ENCODE measurements at places on chromosomes 16 and 17.

GRCh38 chr16:48284772-48285409 lies 37.6 kb upstream of the ABCC11 start:
- no peak for DNase-seq

DNA sequence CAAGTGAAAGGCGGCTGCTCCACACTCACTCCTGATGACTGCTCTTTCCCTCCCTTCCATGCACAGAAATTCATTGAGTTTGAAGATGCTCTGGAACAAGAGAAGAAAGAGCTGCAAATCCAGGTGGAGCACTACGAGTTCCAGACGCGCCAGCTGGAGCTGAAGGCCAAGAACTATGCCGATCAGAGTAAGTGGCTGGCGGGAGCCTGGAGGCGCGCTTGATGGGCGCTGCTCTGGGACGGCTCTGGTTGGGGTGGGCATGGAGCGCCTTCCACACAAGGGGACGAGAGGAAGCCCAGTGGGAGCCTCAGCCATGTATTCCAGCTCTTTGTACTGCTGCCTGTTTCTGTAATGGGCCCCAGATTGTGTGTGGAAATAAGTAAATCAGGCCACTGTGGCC lies 18.5 kb downstream of the MAPK8IP3 start:
- no peak for DNase-seq

DNA sequence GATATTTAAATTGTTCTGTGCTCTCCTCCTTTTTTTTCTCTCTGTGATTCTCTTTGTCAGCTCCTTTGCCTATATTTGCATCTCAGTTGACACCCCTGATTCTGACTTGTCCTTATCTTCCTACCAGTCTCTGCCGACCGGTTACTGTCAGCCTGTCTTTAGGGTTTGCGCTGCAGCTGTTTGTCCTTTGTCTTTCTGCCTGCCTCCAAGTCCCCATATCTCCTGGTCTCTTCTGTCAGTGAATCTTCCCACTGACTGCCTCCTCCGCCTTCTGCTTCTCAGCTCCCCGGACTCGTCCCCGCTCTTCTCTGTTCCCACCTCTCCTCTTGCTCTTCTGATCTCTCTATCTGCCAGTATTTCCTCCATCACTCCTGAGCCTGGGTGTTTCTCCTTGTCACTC lies 5.2 kb downstream of the TLCD2 start:
- DNase-seq = no peak

GRCh38 chr17:19544366-19544765 lies 10.7 kb downstream of the SLC47A1 start:
- no peak for DNase-seq

DNA sequence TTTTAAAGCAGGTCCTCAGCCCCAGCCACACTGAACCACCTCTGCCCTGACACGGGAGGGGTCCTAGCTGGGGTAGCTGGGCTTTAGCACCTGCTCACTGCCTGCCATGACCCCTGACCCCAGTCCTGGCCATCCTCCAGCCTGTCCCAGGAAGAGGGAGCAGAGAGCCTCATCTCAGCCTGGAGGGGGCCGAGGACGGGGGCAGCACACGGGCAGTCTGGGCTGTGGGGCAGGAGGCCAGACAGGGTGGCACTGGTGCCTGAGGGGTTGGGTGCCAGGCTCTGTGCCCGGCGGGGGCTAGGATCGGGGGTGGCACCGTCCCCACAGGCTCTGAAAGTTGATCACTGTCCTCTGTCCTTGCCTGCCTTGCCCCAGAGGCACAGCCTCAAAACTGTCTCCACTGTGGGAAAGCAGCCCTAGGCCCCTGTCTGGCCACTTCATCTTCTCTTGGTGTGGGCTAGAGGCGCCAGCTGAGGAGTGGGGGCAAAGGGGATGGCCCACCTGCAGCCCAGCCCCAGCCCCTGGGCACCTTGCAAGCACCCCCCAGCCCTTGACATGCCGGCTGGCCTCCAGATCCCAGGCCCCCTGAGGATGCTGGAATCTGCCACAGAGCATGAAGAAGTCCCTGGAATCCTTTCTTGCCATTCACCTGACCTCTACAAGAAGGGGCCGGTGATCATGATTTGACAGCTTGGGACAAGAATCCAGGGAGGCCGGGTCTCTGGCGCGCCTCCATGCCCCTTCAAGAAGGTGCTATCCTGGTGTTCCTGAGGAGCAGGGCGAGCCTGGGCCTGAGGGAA lies 15.7 kb downstream of the ENDOV start:
- DNase-seq = no peak

- DNase-seq = no peak
Measured at GRCh38 chr16:26189536-26189935, 497.8 kb downstream of the HS3ST4 start.

GRCh38 chr16:5024632-5025031 lies 9.1 kb downstream of the NAGPA start:
- DNase-seq = no peak

DNA sequence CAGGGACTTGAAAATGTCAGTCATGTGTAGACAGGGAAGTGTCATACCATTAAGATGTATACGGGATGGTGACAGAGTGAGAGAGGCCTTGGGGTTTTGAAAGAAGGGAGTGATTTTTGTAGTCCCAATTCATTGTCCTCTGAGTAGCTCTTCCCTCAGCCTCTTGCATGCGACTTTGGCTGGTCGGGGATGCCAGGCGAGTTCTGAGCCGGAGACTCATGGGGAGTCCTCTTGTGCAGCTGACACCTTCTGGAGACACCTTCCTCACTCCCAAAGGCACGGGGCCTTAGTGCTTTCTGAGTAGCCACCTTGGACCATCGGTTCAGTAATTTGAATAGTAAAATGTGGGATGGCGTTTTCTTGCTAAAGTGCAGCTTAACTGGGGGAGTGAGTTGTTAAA lies 144.7 kb downstream of the PRKCA start:
- DNase-seq = no peak

DNA sequence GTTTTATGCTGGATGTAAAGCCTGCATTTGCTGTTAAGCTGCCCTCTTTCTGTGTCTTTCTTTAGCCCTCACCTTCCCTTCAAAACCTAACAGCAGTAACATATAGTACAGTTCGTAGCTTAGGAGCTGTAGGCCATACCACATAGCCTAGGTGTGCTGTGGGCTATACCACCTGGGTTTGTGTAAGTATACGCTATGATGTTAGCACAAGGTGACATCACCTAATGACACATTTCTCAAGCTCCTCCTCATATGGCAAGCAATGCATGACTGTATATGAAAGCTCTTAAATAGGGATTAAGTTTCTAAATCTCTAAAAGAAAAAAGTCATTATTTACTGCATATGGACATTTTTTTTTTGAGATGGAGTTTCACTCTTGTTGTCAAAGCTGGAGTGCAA lies 57.8 kb upstream of the TMEM97 start:
- DNase-seq = no peak

DNA sequence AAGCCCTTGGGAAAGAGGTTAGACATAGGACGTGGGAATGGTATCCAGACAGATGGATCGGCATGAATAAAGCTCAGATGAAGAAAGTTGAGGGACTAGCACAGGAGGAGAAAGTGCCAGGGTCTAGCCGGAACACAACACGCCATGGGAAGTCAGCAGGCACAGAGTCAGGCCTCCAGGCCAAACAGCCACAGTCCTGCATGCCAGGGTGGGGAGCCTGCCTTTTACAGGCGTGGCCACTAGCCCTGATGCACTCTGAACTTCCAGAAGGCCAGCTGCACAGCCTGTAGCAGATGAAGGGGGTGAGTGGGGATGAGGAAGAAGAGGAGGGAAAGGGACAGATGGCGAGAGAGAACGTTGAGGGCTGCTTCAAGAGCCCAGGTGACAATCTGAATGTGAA lies 5.2 kb downstream of the B9D1 start:
- DNase-seq = no peak

DNA sequence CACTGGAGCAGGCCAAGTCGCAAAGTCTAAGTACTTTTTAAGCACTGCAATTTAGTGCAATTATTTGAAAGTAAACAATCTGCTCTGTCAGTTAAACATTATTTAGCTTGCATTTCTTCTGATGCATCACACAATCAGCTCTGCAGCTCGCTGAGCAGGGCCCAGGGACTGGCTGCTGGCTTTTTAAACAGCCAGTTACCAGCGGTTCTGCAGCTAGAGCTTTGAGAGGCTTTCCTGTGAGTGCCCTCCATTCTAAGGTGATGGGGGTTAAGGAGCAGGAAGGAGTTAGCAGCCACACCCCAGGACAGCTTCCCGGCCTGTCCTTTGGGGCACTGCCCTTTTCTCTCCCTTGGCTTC lies 154.3 kb downstream of the SALL1 start:
- DNase-seq = no peak

DNA sequence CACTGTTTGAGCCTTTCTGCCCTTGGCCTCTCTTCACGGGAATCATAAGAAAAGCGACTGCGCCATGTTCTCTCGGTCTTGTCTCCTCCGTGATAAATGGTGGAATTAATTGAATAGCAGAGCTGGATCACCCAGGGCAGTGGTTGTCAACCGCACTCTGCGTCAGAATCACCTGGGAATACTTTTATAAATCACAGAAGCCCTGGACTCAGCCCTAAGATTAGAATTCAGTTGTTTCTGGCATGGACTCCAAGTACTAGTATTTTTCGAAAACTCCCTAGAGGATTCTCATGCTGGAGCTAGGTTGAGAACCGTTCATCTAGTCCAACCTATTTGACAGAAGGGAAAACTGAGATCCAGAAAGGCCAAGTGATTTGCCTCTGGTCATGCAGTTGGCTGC lies 64.1 kb downstream of the SPACA3 start:
- DNase-seq = no peak

DNA sequence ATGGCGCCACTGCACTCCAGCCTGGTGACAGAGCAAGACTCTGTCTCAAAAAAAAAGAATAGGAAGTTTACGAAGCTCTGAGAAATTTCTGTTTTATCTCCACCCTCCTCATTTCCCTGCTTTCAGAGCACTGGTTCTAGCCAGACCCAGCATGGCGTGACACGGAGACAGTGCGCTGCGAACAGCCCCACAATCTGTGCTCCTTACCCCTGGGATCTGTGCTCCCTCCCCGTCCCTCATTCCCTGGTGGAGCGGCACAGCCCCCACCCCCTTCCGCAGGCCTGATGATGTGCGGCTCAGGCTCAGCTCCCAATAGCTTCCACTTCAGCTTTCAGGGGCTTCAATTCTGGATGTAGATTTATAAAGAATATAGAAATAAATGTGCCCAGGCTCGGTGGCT lies 56.1 kb upstream of the ENDOV start:
- no peak for DNase-seq

DNA sequence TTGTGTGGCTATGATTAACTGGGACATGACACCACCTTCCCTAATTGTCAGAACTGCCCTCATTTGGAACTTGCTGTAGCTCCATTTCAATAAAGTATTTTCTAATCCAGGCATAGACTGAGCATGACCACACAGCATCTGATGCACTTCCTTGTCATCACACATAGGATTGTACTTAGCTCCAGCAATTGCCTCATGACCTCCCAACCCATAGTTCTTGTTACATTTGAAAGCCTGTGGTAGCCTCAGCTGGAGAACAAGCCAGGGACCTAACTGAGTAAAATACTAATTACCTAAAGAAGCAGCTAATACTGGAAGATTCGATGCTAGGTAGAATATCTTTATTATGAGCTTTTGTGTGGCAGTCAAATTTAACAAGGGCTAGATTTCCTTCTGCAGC lies 187.3 kb upstream of the KIF2B start:
- no peak for DNase-seq

GRCh38 chr16:83994087-83994486 lies 26.0 kb downstream of the NECAB2 start:
- no peak for DNase-seq

DNA sequence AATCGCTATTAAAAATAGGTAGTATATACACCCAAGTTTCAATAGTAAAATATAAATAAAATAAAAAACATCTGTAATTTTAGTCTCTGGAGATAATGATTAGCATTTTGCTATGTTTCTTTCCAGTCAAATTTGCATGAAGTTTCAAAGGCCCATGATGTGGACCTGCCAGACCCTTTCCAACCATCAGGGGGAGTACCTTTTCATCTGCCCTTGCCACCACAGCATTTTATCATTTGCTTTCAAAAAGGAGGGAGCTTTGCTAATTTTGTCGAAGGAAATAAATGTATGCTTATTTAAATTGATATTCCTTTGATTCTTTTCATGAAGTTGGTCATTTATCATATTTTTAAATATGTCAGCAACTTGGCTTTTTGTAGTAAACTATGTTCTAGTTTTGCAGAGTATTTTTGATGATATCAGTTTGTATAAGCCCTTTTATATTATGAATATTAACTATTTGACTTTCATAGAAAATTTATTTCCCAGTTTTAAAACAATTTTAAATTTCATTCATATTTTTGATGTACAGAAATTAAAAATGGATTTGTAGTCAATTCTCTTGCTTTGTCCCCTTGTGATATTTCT lies 115.2 kb upstream of the NETO2 start:
- no peak for DNase-seq

- no peak for DNase-seq
Measured at GRCh38 chr17:45976755-45977505, 22.1 kb upstream of the STH start.

DNA sequence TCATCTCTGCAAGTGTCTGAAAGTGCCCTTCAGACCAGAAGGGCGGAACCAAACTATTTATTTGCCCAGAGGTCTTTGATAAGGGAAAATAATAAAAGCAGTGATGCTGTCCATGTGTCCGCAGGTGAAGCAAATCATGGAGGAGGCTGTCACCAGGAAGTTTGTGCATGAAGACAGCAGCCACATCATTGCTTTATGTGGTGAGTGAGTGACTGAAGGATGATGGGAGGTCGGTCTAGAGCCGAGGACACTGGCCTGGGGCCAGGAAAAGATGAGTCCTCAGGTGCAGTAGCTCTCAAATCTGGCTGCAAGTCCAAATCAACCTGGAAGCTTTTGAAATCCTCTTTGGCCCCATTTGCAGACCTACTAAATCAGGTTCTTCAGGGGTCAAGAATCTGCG lies 6.1 kb downstream of the SGSM2 start:
- DNase-seq = no peak

GRCh38 chr17:39636927-39637736 lies at the start of gene STARD3:
Gene STARD3, plus strand, starts transcription at chr17:39637144. Its CDS starts 16,388 bp downstream, at chr17:39653532.
- DNase-seq = peak; percentile 81

DNA sequence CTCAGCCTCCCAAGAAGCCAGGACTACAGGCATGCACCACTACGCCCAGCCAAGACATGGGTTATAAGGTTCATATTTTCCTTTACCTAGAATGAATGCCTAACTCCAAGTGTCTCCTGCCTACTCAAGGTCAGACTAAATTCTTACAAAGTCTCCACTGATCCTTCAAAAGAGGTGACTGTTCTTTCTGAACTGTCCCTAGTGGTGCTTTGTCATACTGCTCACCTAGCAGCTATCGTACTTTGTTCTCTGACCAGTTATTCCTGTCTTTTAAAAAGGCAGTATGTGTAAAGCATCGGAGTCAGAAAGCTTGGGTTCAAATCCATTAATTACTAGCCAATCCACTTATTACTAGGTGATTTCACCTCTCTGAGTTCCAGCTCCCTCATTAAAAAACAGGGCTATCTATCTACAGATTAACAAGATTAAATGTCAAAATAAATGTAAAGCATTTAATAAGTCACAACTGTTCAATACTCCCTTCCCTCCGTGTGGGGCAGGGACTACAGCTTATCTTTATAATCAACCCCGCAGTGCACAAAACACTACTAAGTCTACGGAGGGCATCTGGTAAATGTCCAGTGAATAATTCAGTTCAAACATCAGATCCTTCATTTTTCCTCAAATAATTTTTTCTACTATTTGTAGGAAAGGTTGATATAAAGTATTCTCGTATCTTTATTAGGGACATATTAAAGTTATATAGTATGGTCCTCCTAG lies 20.0 kb upstream of the ITGA2B start:
- no peak for DNase-seq

- DNase-seq = no peak
Measured at GRCh38 chr16:88390265-88390664, 7.5 kb downstream of the ZNF469 start.

GRCh38 chr16:57795431-57795878 lies 6.8 kb downstream of the KIFC3 start:
- DNase-seq = no peak

- DNase-seq = no peak
Measured at GRCh38 chr16:2210386-2211365, at the start of gene BRICD5. Gene BRICD5, minus strand, starts transcription at chr16:2210863. Its CDS starts 30 bp downstream, at chr16:2210833.

All from naive thymus-derived CD4-positive, alpha-beta T cell (primary cell).